Esophagus squamous epithelium (tissue), 5 donors: ENCODE measurements at places on chromosomes 2 and 18. TPM values are rescaled to one million over a fixed set of nuclear protein-coding genes. Genes with fewer than 3 reads are reported as not detected.

MFSD2B gene
- total RNA-seq: not detected

KANSL1L gene
- 21.7 TPM for total RNA-seq

SLC19A3 gene
- total RNA-seq: 0.42 TPM

ANKRD62 gene
- under 0.01 TPM for total RNA-seq

SERPINB8 gene
- 43.2 TPM for total RNA-seq

SLC39A6 gene
- total RNA-seq: 15.4 TPM

IL37 gene
- total RNA-seq: not detected

ING5 gene
- 39.3 TPM for total RNA-seq

PSMA8 gene
- not detected for total RNA-seq

SERPINB13 gene
- total RNA-seq: 228 TPM

COL6A3 gene
- total RNA-seq: 30.3 TPM

MC4R gene
- not detected for total RNA-seq

GPR45 gene
- not detected for total RNA-seq

GKN2 gene
- total RNA-seq: not detected

BOLL gene
- not detected for total RNA-seq

LAMA3 gene
- total RNA-seq: 81.3 TPM

HOXD12 gene
- not detected for total RNA-seq

TGFA gene
- 75.8 TPM for total RNA-seq

RNF152 gene
- 9.1 TPM for total RNA-seq

SIGLEC15 gene
- not detected for total RNA-seq

IMMT gene
- total RNA-seq: 51.2 TPM

PDCD1 gene
- 2.5 TPM for total RNA-seq

DUSP2 gene
- 7.1 TPM for total RNA-seq

ANKRD36C gene
- total RNA-seq: 26.3 TPM

ERFE gene
- 0.19 TPM for total RNA-seq
